ENCODE measurements at places on chromosomes 7 and 10.

- no peak for DNase-seq
These were observed 188.7 kb downstream of the ZNF716 start for GRCh38 chr7:57638666-57639065.

- DNase-seq = no peak
These were observed 19.4 kb upstream of the ARHGAP12 start for GRCh38 chr10:31948021-31948420.

GRCh38 chr7:157770716-157771320 lies 434.0 kb downstream of the DNAJB6 start:
- DNase-seq = no peak

- DNase-seq = no peak
These were observed 87.3 kb upstream of the STEAP1B start for GRCh38 chr7:22587322-22587721.

DNA sequence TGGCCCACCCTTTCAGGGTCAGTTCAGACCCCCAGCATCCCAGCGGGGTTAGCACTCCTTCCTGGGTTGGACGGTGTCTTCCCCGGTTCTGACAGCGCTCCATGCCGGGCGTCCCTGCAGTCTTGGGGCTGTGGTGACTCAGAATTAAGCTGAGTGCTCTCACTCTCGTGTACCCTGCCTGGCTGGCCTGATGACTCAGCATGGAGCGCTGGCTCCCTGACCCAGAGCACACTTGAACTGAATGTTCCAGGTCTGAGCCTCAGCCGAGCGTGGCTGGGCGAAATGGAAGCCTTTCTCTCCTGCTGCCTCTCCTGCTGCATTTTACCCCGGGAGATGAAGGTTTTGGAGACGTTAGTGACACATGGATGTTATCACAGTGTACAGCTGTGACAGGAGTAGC lies 7.1 kb downstream of the BAG3 start:
- DNase-seq = no peak

All from activated T-cell treated with anti-CD3 and anti-CD28 coated beads for 24 hours (primary cell).